Kidney capillary endothelial cell (primary cell): ENCODE measurements at places on chromosomes 13 and 19.

DNA sequence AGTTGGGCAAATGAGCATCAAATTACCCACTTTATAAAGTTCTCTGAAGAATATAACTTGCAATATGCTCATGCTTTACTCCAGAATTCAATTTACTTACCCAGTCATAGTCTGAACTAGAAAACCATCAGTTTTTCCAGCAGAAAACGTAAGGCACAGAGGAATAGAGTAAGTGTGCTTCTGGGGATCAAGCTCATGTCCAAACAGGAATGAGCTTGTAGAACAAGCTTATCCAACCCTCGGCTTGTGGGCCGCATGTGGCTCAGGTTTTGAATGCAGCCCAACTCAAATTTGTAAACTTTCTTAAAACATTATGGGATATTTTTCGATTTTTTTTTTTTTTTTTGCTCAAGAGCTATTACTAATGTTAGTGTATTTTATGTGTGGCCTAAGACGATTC is 308.5 kb upstream of the KLF12 start:
- no peak for DNase-seq

GRCh38 chr19:40744554-40745401 is 5.5 kb downstream of the ACTMAP start:
- DNase-seq: no peak

DNA sequence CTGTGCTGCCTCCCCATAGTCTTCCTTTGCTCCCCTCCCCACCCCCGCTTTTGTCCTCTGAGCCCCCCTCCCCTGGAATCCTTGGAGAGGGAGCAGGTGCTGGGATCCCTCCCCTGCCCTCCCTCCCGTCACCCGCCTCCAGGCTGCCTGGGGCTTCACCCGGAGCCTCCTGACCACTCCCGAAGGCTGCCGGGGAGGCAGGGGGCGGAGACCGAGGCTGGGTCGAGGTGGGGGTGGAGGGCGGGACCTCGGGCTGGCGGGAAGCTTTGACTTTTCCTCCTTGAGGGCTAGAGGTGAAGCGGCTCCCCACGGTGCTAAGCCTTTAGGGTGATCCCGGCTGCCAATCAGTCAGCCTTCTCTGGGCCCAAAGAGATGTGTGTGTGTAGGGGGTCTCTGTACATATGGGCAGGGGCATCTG is 1.5 kb downstream of the KMT5C start:
- DNase-seq: no peak

DNA sequence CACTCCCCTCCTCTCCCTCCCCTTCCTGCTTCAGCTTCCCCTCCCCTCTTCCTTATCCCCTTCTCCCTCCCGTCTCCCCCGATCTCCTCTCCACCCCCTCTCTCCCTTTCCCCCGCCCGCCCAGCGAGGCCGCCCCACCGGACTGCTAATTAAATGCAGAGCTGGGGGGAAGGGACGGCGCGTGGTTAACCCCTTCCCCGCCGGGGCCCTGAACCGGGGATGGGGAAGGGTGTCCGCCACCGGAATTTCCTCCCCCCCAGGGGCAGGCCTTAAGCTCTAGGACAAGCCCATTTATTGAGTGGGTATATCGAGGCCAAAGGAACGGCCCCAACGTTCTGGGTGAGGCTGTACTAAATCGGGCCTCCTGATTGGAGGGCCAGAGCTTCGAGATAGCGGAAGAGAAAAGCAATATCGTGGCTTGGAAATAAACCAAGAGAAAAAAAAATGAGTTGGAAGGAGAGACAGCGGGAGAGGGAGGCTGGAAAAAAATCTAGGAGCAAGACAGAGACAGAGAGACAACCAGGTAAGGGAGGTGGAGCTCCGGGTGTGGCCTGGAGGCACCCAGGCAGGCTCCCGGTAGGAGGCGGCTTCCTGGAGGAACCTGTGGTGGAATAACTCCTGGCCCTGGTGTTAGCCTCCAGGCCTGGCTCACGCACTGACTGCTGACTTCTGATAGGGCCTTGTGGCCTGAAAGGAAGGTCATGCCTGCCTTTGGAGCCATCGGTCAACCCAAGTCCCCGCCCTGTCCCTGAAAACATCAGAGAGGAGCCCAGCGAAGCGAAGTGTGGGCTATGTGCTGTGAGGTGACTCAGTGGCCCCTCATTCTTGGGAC is 11.6 kb upstream of the JUND start:
- no peak for DNase-seq

- DNase-seq: no peak
Measured at GRCh38 chr19:38538793-38539528, 78.8 kb downstream of the MAP4K1 start.

DNA sequence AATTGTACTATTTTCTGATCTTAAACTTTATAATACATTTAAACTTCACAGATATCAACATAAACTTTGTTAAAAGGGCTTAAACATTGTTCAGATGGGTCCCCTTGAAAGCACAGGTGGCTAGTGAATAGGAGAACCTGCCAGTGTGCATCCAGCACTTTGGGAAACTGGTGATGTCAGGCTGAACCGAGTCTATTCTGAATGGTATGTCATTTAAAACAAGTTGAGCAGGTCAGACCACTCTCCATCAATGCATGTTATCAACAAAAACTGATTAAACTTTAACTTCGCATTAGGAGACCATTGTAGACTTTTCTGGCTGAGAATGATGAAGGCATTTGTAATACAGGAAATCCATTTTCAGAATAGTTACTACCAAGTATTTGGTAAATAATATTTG is 50.1 kb upstream of the FREM2 start:
- no peak for DNase-seq

- DNase-seq: no peak
Measured at GRCh38 chr13:36998624-36999041, 507 bp downstream of the ALG5 start.

GRCh38 chr13:46181840-46182490 is at the start of gene LCP1:
TSS of gene LCP1 (minus strand) at chr13:46182177. CDS start at chr13:46159662, 22,515 bp downstream.
- peak; percentile 33 for DNase-seq
